Stimulated activated CD8-positive, alpha-beta memory T cell treated with anti-CD3 and anti-CD28 coated beads, Interleukin-4, amount 100 ng/mL, for 4 hours (primary cell): ENCODE measurements at places on chromosomes 4 and X.

DNA sequence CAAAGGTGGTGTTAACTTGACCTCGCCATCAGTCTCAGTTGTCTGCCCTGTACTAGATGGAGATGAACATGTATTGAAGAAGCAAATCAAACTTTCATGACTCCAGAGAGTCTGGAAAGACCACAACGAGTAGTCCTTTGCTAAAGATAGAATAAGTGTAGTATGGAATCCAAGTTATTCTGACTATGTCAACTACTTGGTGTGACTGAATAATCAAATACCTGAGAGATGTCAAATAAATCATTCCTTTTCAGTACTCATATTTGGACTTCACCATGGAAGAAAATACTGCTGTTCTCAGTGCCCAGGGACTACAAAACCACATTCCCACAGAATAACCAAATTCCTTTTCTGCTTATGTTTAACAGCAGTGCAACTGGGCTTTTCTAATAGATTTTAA, 161.2 kb upstream of the SPRY1 start:
- DNase-seq = no peak

GRCh38 chr4:86544310-86544966, 49.7 kb upstream of the PTPN13 start:
- DNase-seq = no peak

- no peak for DNase-seq
Observed at GRCh38 chr4:74044677-74045076, 6.2 kb upstream of the CXCL3 start.

DNA sequence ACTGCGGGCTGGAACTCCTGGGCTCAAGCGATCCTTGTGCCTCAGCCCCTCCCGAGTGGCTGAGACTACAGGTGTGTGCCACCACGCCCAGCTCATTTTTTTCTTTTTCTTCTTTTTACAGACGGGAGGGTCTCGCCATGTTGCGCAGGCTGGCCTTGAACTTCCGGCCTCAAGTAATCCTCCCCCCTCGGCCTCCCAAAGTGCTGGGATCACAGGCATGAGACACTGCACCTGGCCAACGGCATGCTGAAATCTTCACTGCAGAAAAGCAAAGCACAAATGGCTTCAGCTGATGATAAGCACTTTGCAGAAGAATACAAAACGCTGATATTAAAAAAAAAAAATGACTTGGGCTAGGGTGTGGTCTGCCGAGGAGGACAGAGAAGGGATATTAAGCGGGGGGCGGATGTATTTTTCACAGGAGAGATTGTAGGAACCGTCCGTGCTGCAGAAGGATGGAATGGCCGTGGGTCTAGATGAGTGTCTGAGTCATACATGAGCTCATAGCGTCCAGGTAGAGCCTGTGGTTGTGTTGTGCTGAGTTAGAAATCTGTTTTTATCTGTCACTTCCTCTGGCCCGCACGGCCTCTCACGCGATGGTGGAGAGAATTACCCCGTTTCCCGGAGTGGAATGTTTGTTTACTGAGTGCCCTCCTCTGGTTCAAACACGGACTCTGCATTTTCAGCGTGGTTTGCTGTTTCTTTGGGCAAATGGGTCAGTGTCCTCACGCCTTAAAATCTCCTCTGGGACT, 8.5 kb upstream of the AKAP17A start:
- no peak for DNase-seq

GRCh38 chrX:37726346-37726745, 40.8 kb downstream of the XK start:
- DNase-seq = no peak

GRCh38 chr4:164488114-164488513, 265.8 kb upstream of the SMIM31 start:
- DNase-seq = no peak

- DNase-seq = no peak
Observed at GRCh38 chr4:112978691-112979472, 70.6 kb upstream of the ANK2 start.

DNA sequence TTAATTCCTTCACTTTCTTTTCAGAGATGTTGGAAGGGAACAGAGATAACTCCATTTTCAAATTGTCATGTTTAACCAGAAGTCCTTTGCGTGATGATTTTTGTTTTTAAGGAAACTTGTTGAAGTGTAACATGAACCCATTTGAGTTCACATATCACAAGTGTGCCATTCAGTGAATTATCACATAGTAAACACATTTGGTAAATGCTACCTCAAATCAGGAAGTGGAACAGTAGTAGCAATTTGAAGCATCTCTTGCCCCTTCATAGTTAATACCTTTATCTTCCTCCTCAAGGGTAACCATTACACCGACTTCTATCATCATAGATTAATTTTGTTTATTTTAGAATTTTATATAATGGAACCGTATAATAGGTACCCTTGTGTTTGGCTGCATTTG, 35.8 kb downstream of the KDM6A start:
- DNase-seq = no peak

DNA sequence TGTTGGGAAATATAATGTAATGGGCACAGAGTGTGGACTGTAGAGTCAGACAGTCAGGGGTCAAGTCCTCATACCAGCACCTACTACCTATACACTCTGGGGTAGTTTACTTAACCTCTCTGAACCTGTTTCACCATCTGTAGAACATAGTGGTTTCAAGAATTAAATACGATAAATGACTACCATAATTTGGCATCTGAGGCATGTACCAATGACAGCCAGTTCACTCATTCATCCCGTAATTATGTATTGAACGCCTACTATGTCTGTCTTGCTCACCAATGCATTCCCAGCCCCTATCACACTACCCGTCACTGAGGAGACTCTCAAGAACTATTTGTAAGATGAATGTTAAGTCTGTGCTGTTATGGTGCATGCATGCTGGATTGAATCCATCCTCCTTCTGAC, 2.0 kb upstream of the FGB start:
- no peak for DNase-seq

DNA sequence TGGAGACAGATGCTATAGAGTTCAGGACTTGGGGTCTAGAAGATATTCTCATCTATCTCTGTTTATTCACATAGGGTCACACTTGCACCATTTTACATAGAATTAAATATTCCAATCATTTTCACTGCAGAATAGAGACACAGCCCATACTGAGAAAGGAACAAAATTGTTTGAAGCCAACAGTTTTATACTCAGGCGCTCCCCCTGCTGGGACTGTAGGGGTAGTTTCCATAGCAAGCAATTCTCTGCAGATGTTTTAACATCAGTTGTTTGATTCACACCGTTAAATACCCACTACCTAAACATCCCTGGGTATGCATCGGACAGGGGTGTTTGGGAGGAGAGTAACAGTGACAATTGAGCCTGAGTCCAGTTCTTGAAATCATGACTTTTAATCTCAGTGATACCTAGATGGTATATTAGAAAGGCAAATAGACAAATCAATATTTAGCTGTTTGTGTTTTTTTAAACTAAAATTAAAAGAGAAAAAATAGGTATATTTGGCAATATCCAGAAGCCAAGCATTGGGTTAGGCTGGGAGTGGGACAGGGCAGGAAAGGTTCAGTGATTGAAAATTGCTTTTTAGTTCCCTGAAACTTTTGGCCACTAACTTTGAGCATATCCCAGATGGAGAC, 33.8 kb downstream of the LONRF3 start:
- no peak for DNase-seq

GRCh38 chrX:2145692-2146367, 354.9 kb downstream of the DHRSX start:
- DNase-seq = no peak

DNA sequence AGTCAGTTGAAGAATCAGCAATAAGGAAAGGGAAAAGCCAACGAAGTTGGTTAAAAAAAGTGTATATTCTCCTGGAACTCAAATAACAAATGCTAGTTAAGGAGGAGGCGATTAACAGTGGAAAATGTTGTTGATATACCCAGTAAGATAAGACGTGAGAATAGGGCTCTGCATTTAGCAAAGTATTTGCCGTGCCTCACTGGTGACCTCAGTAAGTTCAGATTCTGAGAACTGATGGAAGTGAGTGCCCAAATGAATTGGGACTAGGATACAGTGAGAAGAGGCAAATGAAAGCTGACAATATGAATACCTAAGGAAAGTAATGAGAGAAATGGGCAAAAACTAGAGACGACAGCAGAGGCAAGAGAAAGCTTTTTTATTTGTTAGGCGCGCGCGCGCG, 3.5 kb downstream of the TECRL start:
- no peak for DNase-seq

GRCh38 chr4:176840166-176840565, 47.4 kb upstream of the VEGFC start:
- DNase-seq = no peak

DNA sequence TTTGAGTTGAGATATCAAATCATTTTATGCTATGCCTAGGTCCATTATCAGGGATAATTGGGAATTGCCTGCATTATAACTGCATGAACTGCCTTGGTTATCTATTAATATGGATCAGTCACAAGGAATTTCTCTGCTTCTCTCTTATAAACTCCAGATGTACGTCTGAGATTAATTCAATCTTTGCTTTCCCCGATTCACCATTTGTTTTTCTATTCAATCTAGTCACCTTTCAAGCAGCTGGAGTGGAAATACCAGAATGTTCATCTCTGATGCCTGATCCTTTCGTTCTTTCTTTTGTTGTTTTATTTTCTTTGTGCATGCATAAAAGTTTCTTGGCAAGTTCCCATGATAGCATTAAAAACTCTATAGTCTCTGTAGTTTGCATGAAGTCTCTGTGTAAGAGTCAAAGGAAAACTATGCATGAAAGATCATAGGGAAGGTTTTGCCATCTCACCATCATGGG, 22.6 kb downstream of the SYNPO2 start:
- no peak for DNase-seq

DNA sequence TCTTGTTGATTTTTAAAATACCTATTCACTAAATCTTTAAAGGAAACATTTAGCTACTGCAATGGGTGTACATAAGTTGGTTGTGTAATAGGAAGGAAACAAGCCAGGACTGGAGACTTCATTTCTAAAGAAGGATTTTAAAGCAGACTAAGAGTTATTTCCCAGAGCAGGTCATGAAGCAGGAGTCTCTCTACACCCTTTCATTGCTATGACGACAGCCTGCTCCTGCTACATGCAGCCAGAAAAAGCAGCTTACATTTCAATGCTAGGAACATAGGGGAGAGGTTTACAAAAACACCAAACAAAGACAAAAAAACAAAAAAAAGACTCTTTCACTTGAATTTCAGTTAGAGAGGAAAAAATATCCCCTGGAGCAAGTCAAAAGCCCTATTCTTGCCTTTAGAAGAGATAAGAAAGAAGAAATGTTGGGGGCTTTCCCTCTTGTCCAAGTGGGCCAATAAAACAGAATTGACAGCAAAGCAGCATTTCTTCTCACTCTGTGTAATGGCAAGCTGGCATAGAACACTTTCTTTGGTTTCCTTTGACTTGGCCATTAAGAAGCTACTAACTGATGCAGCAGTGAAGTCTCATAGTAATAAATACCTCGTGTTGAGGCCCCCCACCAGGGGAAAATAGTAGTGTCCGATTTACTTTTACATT, 3.4 kb downstream of the SPARCL1 start:
- DNase-seq = no peak

- DNase-seq = no peak
Observed at GRCh38 chrX:23883737-23884354, 23.9 kb downstream of the APOO start.

DNA sequence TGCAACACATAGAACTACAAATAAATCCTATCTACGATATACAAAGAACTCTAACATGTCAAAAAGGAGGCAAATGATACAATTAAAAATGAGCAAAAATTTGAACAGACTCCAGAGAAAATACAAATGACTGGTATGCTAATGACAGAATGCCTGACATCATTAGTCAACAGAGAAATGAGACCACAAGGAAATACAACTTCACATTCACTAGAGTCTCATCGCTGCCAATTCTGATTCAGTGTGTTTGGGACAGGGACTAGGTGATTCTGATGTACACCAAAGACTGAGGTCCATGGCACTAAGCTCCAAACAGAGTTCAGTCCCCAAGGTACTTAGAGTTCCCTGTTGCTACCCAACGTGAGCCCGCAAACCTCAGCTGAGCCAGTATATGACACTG, 23.4 kb downstream of the SLC2A9 start:
- no peak for DNase-seq

- DNase-seq = no peak
Observed at GRCh38 chr4:186266729-186267456, 904 bp downstream of the F11 start.

GRCh38 chr4:101941816-101942358, 151.4 kb downstream of the BANK1 start:
- DNase-seq = no peak
